ENCODE measurements at places on chromosomes 3 and 15. TPM values are rescaled to one million over a fixed set of nuclear protein-coding genes. Genes with fewer than 3 reads are reported as not detected.

DNA sequence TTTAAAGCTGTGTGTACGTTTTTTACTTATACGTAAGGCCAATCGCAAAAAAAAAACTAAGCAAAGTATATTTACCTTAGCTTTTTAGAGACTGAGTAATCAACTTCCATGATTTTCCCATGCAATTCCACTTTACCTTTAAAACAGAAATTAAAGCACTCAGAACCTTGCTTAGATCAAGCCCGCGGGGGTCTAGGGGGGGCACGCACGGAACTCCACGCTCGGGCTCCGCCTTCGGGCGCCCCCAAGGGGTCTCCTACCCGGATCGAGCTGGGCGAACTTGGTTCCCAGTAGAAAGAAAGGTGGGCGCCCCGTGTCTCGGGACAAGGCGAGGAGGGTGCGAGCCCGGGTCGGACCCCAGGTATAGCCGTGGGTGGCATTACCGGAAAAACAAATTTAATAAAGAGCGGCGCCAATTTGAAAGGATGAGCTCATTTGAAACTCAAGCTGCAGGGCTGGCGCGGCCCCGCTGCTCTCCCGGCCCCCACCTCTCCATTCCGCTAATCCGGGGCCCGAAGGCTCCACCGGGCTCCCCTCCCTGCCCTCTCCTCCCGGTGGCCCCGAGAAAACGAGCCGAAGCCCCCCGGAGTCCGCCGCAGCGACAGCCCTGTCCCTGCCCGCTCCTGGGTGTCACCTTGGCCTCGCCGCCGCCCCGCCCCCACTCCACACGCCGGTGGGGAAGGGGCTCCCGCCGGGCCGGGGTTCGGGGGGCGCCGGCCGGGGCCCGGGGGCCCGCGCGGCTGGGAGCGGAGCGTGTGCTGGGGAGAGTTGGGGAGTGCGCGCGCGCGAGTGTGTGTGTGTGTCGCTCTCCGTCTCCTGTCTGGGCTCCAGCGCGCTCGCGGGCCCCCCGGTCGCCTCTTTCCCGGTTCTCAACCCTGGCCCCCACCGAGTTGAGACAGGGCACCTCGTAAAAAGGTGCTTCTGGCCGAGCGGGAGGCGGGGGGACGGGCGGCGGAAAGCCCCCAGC is 1.5 kb downstream of the IGF2BP2 start:
- no peaks in the 10 kb centered on the region for H3K27me3 ChIP-seq
- H3K4me3 ChIP-seq: peak overlapping the region; percentile 94
- H3K36me3 ChIP-seq: no peaks in the 10 kb centered on the region
- peak overlapping the region; percentile 100 for H3K27ac ChIP-seq

GRCh38 chr3:18716821-18717220 is 291.7 kb upstream of the SATB1 start:
- no peaks in the 10 kb centered on the region for H3K4me1 ChIP-seq
- DNase-seq: peak; percentile 16
- no peak overlapping the region for H3K4me3 ChIP-seq
- no peak overlapping the region for H3K27ac ChIP-seq

- H3K36me3 ChIP-seq: no peaks in the 10 kb centered on the region
- peak overlapping the region; percentile 20 for H3K4me3 ChIP-seq
- no peaks in the 10 kb centered on the region for H3K4me1 ChIP-seq
- peaks cover 76% of the 10 kb centered on the region for H3K27me3 ChIP-seq
- H3K27ac ChIP-seq: no peak overlapping the region
- DNase-seq: peak; percentile 50
These were observed 1.5 kb downstream of the C2CD4A start for GRCh38 chr15:62068071-62068809.

The BHLHE40 gene
- 15.3 TPM for total RNA-seq

- H3K36me3 ChIP-seq: no peaks in the 10 kb centered on the region
- no peak for DNase-seq
- H3K4me1 ChIP-seq: peaks cover 13% of the 10 kb centered on the region
- no peaks in the 10 kb centered on the region for H3K27me3 ChIP-seq
- no peak overlapping the region for H3K27ac ChIP-seq
- H3K4me3 ChIP-seq: no peak overlapping the region
These were observed 116.5 kb downstream of the THSD4 start for GRCh38 chr15:71231758-71232157.
